Esophagus squamous epithelium (tissue), 5 donors: ENCODE measurements at places on chromosomes 6 and 20. TPM values are rescaled to one million over a fixed set of nuclear protein-coding genes. Genes with fewer than 3 reads are reported as not detected.

DNA sequence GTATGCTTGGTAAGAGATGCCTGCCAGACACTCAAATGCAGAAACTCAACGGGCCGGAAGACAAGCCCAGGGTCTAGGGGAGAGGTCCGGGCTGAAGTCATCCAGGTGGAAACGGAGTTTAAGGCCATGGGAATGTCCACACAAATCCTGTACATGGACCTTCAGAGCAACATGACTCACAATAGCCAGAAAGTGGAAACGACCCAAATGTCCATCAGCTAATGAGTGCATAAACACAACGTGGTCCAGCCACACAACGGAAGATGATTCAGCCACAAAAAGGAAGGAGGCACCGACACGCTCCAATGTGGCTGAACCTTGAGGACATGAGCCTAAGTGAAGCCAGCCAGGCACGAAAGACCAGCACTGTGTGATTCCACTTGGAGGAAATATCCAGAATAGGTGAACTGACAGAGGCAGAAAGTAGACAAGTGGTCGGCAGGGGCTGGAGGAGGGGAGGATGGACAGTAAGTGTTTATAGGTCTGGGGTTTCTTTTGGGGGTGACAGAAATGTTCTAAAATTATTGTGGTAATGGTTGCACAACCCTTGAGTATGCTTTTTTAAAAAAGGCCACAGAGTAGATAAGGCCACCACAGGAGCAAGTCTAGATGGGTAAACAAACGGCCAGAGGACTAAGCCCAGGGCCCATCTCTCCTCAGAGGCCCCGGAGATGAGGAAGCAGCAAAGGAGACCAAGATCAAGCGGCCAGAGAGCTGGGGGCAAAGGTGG is 105.6 kb downstream of the PREX1 start:
- DNase-seq = no peak

GRCh38 chr6:17004269-17004668 is 97.6 kb upstream of the STMND1 start:
- DNase-seq = no peak

DNA sequence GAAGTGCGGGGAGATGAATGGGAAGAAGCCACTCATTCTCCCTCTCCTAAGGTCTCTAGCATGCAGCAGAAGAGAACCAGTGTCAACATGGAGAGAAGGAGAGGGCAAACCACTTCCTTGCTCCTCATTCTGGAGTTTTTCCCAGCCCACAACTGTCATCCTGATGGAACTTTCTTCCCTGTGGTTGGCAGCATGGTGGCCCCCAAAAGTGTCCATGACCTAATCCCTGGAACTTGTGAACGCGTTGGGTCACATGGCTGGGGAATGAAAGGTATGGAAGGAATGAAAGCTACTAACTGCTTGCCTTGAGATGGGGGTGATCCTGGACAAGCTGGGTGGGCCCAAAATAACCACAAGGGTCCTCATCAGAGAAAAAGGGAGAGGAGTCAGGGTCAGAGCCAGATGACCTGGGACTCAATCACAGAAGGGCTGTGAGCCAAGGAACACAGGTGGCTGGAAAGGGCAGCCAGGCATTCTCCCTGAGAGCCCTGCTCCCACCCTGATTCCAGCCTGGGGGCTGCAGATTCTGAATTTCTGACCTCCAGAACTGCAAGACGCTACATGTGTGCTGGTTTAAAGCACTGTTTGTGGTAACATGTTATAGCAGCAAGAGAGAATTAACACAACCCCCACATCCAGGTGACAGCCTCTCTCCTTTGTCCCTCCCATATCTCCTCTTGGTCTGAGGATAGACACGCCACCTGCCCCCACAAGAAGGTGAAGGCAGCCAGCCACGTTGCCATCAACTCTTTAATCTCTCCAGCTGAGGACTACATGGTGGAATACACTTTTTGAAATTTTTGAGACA is 63.2 kb downstream of the PYGB start:
- DNase-seq = no peak

GRCh38 chr6:35008858-35009257 is 119.8 kb downstream of the ANKS1A start:
- no peak for DNase-seq

GRCh38 chr6:45609141-45609638 is 231.5 kb upstream of the SUPT3H start:
- no peak for DNase-seq

DNA sequence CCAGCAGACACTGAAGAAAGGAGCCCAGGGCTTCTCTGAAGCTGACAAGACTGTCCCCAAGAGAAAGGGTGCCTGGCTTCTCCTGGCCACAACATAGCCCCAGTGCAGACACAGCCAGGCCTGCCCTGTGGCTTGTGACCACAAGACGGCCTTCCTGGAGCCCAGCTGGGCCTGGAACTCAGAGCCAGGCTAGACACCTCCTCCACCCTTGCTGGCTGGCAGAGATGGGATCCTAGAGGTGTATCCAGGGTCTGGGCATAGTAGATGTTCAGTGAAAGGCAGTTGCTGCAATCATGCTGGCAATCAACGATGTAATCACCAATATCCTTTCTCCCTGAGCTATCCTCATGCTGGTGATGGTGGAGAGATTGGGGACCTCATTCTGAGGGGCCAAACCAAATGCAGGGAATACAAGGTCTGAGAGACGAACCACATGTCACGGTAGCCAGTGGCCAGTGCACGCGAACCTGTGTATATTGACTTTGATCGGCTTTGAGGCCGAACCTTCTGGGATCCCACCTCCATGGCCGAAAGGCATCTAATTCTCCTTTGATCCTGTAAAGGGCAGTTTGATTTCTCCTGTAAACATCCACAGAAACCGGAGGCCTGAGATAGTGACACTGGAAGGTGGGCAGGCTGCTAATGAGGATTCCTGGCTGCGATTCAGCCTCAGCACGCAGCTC is 115.2 kb downstream of the PSMB1 start:
- DNase-seq = no peak

DNA sequence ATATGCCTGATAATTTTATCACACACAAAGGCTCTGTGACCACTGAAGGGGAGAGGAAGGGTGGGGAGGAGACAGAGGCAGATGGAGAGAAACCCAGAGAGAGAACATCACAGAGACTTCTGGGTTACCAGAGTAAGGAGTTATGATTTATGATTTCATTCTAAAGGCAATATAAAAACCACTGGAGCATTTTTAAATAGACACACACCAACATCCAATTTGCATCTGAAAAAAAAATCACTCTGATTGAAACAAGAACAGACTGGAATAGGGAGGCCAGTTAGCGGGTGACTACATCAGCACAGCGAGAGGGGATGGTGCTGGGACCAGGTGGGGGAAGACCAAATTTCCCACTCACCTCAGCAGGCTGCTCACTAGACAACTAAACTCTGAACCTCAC is 104.8 kb downstream of the AGPAT4 start:
- no peak for DNase-seq

GRCh38 chr6:143276436-143276835 is 174.1 kb downstream of the ADAT2 start:
- no peak for DNase-seq

OLIG3 gene
- total RNA-seq = not detected

ATP9A gene
- total RNA-seq = 19.3 TPM
